ENCODE measurements at places on chromosomes 5 and 9.

GRCh38 chr9:92775466-92775865 is 10.8 kb upstream of the BICD2 start:
- DNase-seq, result no peak

DNA sequence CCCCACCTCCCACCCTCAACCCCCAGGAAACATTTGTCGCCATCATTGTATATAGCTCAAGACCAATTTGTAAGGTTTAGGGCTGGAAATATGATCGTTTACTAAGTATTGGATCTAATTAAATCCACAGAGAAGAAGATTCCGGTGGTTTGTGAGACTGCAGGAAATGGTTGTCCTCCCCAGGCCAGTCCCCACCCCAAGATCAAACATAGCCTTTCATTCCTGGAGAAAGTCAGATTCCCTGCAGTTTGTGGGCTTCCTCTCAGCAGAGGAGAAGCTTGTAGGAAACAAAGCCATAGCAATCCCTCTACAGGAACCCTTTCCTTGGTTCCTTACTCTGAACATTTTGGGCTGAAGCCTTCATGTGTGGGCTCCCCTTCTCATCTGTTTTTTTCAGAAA is 79.2 kb upstream of the TBCA start:
- DNase-seq, result no peak

DNA sequence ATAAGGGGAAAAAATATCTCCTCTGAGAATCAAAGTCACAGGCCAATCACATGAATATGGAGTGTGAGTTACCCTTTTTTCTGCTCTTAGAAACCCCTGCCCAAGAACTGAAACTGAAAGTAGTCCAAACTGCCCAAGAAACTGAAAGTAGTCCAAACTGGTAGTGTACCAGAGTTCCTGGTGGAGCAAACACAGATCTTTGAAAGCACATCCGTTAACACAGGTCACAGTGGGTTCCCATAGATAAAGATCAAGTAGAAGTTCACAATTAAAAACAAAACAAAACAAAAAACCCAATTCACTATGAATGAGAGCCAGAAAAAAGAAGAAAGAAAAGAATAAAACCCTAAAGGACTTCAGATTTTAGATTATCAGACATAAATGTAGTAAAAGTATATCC is 332.4 kb upstream of the EFNA5 start:
- DNase-seq, result no peak

- no peak for DNase-seq
Observed at GRCh38 chr5:23024470-23024869, 171.3 kb upstream of the CDH12 start.

DNA sequence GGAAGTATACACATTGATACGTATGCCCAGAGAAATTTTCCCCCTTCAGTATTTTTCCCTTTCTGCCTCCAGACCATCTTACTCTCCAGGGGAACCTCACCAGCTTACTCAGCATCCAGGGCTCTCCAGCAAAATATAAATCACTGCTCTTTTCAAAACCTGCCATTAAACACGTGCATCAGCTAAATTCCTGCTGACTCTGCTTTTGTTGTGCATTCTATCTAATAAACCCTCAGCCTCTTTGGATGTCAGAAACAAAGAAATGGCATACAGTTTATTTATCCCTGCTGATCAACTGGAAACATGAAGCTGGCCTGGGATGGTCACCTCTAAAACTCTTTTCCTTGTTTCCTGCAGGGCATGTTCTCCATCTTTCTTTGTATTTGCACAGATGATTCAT is 126.8 kb downstream of the TRPM3 start:
- DNase-seq, result no peak

DNA sequence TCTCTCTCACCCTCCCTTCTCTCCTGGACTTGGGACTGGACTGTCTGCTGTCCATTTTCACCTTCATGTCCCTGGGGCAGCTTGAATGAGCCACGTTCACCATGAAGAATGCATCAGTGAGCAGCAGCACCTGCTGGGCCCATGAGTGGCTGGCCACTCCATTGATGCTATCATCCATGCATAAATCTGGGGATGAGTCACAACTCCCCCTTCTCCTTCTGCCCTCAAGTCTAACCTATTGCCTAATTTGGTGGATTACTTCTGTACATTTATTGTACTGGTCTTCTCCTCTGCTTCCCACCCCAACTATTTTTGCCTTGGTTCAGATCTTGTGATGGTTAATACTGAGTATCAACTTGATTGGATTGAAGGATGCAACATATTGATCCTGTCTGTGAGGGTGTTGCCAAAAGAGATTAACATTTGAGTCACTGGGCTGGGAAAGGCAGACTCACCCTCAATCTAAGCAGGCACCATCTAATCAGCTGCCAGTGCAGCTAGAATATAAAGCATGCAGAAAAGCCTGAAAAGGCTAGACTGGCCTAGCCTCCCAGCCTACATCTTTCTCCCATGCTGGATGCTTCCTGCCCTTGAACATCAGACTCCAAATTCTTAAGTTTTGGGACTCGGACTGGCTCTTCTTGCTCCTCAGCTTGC is 46.7 kb downstream of the GDNF start:
- no peak for DNase-seq

GRCh38 chr5:83473346-83474160 is 2.0 kb downstream of the VCAN start:
- DNase-seq, result no peak
